ENCODE measurements at places on chromosomes 13 and 19.

DNA sequence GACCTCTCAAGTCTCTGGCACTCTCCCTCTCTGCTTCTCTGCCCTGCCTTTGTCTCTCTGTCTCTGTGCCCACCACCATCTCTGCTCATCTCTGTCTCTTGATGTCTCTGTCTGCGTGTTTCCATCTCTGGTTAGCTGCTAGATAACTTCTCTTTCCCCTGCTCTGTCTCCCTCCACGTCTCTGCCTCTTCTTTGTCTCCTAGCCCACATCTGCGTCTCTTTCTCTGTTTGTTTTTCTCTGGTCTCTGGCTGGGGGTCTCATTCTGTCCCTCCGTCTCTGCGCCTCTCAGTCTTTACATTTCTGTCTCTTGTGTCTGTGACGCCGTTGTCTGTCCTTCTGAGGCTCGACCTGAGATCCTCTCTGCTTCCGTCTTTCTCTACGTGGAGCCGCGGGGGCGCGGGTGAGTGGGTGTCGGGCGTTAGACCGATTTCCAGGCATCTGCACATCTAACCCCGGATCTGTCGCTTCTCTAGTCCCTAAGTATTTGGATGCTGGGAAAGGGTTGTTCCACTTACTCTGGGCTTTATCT is 386 bp downstream of the GIPR start:
- no peak for DNase-seq

DNA sequence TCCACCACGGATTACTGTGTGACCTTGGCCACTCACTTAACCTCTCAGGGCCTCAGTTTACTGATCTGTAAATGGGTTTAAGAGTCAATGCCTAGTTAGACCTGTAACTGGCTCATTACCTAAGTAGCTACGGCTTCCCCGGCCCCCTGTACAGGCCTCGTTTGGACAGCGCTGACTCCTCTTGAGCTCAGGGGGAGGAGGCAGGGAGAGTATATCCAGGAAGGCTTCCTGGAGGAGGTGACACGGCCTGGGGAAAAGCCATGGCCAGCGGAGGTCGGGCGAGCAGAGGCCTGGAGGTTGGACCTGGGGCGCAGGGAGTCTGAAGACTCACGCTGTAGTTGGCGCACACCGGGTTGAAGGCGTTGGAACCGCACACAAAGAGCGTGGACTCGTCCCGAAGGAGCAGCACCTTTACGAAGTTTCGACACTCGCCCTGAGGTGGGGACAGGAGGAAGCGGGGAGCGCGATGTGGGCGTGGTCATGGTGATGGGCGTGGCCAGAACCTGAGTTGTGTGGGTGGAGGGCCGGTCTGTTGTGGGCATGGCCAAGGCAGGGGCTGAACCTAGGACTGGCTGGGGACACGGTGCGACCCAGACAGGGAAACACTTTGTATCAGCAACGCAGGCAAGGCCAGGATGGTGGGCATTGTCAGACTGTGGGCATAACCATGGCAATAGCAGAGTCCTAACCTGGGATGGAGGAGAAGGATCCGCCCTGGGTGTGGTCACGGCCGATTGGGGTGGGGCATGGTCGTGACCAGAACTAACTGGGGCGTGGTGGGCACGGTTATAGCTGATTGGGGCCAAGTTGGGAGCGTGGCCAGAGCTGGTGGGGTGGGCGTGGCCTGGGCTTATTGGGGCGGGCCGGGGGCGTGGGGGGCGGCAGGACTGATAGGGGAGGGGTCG is 3.6 kb downstream of the SEMA6B start:
- DNase-seq = no peak

DNA sequence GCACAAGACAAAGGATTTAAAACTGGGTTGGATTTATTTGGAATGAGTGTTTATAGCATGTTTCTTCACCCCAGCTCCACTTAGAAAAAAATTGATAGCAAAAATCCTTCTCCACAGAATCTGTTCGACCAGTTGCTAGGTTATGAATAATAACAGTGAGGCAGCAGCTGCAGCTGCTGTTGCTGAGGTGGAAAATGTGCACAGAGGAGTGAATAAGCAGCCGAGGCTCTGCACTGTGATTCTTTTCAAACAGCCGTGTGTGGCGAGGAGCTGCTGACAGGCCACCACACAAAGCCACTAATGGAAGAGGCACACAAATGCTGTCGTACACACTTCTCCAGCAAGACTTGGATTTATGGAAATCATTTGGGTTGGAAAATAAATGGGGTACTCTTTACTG is 6.4 kb upstream of the RASL11A start:
- no peak for DNase-seq

DNA sequence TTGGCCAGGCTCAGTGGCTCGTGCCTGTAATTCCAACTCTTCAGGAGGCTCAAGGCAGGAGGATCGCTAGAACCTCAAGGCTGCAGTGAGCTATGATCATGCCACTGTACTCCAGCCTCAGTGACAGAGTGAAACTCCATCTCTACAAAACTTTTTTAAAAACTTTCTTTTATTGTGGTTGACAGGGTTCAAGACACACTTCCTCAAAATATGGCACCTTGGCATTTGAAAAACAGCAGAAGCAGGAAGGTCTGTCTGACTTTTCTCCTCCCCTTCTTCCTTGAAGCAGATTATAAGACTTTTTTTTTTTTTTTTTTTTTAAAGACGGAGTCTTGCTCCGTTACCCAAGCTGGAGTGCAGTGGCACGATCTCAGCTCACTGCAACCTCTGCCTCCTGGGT is 100.3 kb downstream of the TM9SF2 start:
- DNase-seq = no peak

DNA sequence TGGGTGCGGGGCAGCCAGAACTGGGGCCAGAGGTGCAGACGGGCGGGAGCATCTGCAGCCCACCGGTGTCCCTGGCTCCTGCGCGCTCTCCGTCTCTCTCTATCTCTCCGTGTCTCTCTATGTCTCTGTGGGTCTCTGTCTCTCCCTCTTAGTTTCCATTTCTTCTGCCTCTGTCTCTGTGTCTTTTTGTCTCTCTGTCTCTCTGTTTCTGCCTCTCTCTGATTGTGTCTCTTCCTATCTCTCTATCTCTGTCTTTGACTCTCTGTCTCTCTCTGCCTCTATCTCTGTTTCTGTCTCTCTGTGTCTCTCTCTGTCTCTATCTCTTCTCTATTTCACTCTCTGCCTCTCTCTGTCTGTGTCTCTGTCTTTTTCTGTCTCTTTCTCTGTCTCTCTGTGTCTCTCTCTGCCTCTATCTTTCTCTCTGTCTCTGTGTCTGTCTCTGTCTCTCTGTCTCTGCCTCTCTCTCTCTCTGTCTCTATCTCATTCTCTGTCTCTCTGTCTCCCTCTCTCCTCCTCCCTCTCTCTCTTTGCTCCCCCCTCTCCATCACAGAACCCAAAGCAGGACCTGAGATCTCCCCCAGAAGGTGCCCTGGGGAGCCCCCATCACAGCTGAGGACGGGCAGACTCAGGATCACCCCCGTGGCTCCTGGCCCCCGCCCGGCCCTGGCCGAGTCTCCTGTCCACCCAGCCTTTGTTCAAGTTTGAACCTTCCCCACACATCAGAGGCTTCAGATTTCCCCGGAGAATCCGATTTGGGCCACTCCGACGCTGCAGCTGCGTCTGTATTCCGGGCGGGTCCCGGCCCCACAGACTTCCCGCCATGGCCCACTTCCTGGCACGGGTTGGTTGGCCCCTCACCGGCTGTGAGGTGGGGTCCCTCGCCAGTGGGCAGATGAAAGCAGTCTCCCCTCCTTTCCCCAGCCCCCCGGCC is 48.6 kb upstream of the TCF3 start:
- no peak for DNase-seq

DNA sequence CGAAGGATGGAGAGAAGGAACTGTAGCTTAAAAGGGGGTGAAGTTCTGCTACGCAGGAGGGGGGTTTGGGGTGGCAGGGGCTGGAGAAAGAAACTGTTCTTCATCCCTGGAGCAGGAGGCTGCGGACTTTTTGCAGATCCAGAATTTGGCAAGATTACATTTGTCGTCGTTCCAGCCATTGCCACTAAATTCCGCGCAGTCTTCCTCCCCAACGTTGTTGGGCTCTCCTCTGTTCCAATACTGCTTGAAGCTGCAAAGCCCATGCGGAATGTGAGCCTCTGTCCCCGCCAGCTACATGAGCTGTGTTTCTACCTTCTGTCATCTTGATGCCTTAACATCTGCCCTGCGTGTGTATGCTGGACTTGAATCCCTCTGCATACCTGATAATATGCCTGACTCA is 4.3 kb downstream of the CD209 start:
- no peak for DNase-seq

GRCh38 chr13:92589955-92590354 is 636.7 kb upstream of the GPC6 start:
- no peak for DNase-seq

DNA sequence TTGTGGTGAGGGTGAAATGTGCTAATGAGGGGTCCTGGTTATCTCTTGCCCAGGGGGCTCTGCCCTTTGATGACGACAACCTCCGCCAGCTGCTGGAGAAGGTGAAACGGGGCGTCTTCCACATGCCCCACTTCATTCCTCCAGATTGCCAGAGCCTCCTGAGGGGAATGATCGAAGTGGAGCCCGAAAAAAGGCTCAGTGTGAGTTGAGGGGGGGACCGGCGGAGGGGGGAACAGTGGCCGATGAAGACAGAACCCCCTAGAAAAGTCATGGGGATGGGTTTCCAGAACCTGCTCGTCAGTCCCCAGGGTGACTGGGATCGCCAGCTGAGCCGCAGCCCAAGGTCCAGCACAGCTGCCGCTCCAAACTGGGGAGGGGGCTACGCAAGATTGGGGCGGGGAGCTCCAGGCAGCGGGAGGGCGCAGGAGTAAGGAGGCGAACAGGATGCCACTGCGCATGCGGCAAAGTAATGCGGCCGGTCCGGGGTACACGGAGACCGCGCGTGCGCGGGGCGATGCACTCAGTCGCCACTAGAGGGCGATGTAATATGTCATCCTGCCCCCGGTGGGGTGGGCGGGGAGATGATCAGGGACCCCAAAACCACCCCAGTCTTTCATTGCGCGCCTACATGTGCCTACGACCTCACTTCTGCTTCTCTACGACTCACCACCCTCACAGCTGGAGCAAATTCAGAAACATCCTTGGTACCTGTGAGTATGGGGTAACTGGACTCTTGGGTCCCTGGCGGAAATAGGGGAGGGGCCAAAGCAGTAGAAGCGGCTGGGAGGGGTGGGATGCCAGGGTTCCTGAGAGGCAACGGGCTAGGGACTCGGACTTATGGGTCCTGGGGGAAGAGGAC is 17.9 kb downstream of the BRSK1 start:
- peak; percentile 97 for DNase-seq

DNA sequence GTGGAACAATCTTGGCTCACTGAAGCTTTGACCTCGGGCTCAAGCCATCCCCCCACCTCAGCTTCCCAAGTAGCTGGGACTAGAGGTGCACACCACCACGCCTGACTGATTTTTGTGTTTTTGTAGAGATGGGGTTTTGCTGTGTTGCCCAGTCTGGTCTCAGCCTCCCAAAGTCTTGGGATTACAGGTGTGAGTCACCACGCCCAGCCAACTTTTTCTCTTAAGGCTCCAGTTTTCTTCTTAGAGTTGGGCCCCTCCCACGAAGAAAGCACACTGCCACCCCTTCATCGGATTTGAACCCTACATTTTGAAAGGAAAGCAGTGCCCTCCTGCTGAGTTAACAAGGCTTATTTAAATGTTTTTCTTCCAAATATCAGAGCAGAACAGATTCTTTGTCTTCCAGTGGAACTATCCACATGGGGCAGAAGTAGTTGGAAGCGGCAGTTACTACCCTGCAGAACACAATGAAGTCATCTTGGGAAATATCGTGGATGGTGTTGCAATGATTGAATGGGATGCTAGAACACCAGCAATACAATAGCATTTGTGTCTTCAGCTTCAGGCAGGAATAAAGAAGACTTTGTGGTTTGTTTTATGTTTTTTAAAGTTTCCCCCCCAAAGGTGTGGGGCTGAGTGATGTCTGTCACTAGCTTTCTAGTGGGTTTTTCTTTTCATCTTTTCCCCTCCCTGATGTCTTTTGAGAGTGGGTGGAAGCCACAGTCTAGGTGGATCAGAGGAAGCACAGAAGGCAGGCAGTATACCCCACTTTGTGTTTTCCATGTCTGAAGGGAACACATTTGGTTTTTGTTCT is 8.9 kb downstream of the ACTN4 start:
- DNase-seq = no peak

DNA sequence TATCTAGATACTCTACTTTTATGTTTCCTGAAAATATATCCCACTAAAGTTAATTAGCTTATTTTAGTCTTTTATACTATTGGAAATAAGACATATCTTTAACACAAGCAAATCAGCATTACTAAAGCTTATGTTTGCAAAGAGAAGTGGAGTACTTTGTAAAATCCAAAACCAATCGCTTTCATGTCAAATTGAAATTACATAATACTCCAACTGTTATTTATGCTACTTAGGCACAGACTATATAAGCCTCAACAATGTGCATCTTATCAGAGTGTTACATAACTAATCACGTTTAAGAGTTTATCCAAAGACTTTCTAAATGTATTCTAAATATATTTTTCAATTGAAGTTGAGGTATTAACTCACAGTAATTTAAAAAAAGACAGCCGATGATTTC is 200.0 kb downstream of the PCDH20 start:
- no peak for DNase-seq

DNA sequence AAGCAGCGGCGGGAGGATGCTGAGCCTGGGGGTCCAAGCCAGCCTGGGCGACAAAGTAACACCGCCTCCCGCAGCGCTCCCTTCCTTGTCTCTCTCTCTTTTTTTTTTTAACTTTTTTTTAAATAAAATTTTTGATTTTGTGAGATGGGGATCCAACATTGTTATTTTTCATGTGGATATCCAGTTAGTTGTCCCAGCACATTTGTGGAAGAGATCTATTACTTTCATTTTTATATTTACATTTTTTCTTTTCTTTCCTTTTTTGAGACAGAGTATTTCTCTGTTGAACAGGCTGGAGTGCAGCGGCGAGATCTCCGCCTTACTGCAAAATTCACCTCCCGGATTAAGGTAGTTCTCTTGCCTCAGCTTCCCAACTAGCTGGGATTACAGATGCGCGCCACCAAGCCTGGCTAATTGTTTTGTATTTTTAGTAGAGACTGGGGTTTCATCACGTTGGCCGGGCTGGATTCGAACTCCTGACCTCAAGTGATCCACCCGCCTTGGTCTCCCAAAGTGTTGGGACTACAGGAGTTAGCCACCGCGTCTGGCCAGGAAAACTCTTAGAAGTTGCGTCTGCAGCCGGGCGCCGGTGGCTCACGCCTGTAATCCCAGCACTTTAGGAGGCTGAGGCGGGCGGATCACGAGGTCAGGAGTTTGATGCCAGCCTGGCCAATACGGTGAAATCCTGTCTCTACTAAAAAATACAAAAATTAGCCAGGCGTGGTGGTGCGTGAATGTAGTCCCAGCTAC is 19.4 kb downstream of the ZNF816 start:
- DNase-seq = no peak

DNA sequence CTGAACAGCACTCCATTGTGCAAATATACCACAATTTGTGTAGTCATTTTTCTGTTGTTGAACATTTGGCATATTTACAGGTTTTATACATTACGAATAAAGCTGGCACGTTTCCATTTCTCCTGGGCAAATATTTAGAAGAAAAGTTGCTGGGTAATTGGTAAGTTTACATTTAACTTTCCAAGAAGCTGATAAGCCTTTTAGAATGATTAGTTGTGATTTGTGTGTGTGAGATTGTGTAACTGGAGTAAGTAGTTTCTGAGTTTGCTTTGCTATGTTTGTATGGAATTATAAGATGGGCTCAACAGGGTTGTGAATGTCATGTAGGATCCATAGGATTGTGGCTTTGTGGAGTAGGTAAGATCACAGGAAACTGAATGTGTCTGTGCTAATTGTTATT is 1.6 kb upstream of the ZNF529 start:
- DNase-seq = no peak

GRCh38 chr13:95319551-95320274 is 18.5 kb upstream of the ABCC4 start:
- DNase-seq = no peak
